ENCODE measurements at places on chromosomes 1 and 21.

DNA sequence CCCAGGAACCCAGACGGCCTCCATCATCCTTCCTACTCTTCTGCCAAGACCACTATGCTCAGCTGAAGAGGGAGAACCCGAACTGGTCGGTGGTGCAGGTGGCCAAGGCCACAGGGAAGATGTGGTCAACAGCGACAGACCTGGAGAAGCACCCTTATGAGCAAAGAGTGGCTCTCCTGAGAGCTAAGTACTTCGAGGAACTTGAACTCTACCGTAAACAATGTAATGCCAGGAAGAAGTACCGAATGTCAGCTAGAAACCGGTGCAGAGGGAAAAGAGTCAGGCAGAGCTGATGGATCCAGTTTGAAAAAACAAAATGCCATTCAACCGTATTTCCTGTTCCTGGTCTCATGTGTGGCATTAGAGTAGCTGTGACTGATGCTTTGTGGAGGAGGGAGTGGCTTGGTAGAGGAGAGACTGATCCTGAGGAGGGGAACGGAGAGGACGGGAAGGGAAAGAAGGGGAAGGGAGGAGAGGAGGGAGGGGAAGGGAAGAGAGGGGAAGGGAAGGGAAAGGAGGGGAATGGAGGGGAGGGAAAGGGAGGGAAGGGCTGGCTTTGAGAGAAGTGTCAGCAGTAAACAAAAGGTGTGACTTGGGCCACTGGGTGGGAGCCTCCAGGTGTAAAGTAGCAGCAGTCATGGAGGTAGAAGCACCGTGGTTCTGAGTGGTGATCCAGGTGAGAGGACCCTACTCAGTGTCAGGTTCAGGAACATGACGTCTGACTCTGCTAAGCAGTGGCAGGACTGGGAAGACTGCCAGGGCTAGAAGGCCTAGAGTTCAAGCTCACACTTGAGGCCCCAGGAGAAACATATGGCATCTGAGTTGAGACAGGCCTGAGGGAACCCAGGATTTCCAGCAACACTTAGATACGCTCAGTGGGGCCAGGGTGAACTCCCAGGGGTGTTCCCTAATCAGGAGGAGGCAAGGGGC is 846 bp downstream of the HMGB4 start:
- no peak for DNase-seq

DNA sequence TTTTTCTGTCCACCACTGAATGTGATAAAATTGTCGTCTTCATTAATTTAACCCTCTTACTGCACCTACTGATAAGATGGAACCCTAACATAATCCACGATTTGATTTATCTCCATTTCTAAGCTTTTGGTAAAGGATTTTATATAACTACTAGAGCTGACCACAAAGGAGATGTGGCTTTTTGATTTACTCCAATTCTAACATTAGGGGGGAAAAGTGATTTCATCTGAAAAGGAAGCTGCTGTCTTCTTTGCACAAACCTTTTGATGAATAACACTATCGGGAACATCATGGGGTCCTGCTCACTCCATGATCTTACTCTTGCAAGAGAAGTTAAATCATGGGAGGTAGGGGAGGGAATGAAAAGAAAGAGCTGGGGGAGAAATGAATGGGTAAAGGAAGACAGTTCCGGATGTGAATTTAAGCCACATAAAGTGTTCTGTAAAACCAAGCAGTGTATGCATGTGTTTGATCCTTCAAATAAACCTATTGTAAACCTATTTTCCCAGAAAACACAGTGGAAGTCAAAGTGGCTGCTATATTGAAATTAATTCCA is 161.8 kb downstream of the GABPA start:
- no peak for DNase-seq

GRCh38 chr1:5734996-5735395 is 257.2 kb downstream of the NPHP4 start:
- no peak for DNase-seq

GRCh38 chr1:192608671-192609070 is 27.3 kb upstream of the RGS13 start:
- no peak for DNase-seq

DNA sequence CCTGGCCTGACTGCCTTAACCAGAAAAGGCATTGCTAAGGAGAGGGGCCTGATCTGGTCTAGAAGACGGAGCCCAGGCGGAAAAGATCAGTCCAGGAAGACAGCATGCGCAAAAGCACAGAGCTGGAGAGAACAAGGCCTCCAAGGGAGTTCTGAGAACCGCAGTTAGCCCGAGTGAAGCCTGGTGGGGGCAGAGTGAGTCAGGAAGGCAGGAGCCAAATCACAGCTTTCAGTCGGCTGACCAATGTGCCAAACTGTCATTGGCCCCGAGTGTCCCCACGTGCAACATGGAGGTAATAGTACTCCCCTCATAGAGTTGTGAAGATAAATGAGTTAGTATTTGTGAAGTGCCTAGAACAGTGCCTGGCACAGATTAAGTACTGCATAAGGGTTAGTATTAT is 1.2 kb upstream of the TSPAN2 start:
- DNase-seq = no peak

GRCh38 chr21:41655259-41655658 is 111.6 kb downstream of the RIPK4 start:
- DNase-seq = no peak

- no peak for DNase-seq
Measured at GRCh38 chr1:233738850-233739249, 124.9 kb downstream of the KCNK1 start.

DNA sequence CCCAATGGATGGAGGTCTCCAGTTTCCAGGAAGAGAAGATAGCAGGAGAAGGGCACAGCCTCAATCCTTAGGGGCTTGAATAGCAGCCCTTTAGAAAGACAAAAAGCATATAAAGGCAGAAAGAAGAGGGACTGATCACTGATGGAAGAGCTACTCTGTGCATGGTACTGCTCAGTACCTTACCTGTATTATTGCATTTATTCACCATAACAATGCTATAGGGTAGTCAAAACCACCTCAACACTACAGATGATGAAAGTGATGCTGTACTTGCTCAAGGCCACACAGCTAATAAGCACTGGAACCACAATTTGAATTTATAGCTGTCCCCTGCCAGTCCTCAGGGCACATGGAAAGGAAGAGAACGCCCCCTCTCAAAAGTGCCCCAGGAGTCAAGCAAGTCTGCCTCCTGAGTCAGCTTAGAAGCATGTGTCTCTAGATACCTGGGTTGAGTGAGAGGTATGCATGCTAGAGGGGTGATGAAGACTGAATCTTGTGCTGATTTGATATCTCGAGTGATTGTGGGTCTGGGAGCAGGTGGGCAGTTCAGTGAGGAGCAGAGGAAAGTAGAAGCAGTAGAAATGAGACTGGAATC is 13.6 kb downstream of the DDAH1 start:
- DNase-seq = no peak

GRCh38 chr1:54052431-54052933 is 522 bp downstream of the TMEM59 start:
- no peak for DNase-seq

- no peak for DNase-seq
Measured at GRCh38 chr1:243294723-243295121, 38.9 kb downstream of the SDCCAG8 start.

DNA sequence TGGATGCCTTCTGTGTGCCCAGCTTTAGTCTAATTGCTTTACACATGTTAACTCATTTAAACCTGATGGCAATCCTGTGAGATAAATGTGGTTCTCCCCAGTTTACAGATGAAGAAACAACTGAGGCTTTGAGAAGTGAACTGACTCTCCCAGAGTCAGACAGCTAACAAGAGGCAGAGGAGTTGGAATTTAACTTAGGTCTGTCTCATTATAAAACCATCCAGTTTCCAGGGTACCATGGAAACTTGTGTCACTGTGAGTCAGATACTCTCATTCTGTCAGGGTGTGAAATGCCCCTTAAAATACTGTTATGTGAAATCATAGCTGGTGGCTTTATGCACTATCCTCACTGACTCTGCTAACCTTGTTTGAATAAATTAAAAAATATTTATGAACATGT is 206.6 kb downstream of the PBX1 start:
- no peak for DNase-seq

GRCh38 chr1:43348809-43349593 is 9.8 kb upstream of the CDC20 start:
- no peak for DNase-seq

DNA sequence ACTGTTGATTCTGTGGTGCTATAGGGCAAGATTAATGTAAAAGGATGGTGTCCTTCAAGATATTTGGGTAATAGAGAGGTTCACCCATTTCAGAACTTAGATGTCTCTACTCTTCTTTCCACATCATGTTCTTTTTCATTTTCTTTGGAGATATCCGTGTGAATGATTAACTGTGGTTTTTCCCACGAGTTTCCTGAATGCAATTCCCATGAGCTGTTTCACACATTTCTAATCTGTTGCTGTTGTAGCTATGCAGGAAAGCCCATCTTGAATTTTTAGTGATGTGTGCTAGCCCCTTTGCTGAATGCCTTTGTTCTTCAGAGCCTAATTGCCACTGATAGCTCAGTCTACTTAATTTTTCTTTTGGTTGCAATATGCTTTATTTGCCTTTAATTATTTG is 27.6 kb downstream of the SNX27 start:
- no peak for DNase-seq

DNA sequence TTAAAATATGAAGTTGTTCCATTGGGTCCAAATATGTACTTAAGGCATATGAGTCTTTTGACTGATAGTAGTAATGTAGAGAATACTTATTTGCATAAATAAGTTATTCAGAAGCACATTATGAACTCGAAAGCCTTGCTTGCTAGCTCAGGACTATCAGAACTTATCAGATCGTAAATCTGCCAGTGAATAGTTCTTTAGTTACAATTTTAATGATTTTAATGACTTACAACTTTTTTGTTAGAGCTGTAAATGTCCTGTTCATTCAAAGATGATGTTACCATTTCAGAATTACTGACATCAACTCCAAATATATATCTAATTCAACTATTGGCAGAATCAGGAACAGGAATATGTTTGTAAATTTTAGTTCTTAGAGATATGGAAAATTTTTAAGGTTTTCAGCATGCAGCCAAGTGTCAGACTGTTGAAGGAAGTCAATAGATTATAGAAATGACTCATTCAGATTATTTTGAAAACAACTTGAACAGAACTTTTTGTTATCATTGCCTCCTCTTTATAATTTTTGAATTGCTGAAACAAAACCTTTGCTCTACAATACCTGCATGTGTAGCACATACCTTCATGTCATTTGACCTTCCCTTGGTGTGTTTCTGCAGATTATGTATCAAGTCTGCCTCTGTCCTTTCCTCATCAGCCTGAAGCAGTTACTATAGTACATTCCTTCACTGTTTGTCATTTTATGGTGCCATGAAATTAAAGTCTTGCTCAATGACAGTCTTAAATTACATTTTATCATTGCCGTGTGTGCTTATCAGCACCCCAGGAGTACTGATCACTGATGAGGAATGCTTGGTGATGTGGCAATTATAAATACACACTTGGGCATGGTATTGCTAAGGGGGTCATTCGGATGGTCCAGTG is 44.9 kb downstream of the LRRC8D start:
- DNase-seq = no peak
